NCI-H187 (cell line): ENCODE measurements at places on chromosomes 1 and 21.

- DNase-seq = no peak
Measured at GRCh38 chr1:116806245-116806644, 52.0 kb downstream of the CD2 start.

DNA sequence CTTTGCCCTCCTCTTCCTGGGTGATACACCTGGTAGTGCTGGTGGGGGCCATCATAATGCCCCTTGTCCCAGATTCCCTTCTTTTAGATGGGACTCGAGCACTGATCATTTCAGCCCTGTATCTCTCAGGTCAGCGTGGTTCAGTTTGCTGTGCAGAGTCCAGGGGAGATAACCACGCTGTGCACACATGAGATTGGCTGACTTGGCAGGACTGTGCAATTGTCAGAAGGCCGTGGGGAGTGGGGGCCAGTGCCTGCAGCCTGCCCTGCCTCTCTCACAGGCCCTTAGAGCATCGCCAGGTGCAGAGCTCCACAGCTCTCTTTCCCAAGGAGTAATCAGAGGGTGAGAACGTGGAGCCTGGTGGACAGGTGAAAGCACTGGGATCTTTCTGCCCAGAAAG is 15.2 kb downstream of the EPHX1 start:
- no peak for DNase-seq

- no peak for DNase-seq
Measured at GRCh38 chr1:21875621-21876063, 61.5 kb downstream of the HSPG2 start.

DNA sequence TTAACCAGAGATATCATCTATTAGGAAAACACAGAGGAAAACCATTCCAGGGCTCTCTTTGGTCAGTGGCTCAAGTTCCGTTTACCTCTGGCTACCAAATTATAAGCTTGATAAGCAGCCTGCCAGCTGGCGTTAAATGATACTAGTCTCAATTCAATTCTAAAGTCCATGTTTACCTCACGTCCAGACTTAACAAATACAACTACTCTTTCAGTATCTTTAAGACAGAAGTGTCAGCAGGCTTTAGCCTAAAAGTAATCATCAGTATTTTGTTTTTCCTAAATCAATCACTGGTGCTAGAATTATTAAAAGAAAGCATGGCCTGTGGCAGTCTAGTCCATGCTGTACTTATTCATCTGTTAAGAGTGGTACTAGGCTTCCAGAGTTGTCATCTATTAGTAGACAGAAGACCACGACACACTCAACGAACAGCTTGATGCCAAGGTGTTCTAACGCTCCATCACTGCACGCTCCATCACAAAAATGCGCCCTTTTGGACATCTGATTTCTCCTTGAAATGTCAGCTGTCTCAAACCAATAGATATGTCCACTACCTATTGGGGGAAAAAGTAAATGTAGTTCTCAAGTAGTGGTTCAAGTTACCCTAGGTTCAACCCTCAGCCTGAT is 1.5 kb downstream of the IVNS1ABP start:
- DNase-seq = no peak

GRCh38 chr1:172724232-172724631 is 65.3 kb downstream of the FASLG start:
- no peak for DNase-seq

DNA sequence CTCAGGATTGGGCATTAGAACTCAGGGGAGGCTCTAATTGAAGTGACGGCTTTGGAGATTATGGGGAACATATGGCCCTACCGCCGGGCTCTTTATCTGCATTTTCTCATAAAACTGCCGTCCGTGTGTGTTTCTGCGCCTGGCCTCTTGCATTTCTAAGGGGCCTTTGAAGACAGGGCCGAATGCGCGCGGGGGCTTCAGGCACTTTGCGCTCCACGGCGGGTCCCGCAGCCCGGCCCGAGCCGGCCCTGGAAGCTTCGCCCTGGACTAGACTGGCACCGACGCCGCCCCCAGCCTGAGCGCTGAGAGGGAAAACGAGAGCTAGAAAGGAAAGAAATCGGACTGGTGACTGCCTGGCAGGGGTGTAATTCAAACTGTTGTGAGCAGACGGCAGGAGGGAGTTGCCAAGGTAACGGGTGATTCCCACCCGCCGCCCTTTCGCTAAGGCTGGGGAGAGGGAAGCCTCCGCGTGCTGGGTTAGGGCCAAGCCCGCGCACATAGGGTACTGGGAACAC is 120.7 kb downstream of the LMX1A start:
- no peak for DNase-seq

- no peak for DNase-seq
Measured at GRCh38 chr1:41442697-41443251, 41.7 kb downstream of the EDN2 start.

DNA sequence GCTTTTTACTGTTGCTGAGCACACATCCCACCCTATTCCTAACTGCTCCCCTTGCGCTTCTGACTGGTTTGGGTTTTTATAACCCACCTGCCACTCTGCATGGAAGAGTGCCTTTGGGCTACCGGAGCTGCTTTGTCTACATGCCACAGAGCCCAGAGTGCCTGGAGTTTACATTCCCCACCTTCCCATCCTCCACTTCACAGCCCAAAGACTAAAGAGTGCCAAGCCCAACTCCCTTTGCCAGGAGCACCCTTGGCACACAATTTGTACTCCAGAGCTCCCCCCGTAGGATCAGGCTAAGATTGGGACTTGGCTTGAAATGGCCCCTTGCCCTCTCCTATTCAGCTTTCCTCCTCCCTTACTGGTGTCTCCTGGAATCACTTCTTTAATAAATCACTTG is 63.3 kb downstream of the LHX9 start:
- DNase-seq = no peak

- DNase-seq = no peak
Measured at GRCh38 chr1:80542231-80542630, 1258.5 kb upstream of the ADGRL2 start.

DNA sequence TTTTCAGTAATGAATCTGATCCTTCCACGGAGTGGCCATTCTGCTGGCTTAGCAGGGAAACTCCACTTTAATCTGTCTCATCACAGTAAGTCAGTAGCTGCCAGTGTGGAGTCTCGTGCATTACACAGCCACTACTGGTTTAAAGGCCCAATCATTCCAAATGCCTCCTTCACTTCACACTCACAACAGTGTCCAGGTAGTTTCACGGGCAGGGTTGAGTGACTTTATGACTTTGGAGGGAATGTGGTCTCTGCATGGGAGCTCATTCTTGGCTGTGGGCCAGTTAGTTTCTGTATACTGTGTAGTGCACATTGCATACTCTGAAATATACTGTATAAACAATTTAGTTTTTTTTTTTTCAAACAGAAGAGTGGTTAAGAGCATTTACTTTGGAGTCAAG is 34.6 kb upstream of the C1orf87 start:
- DNase-seq = peak; percentile 12

- DNase-seq = no peak
Measured at GRCh38 chr1:115655306-115655663, 13.5 kb downstream of the VANGL1 start.

GRCh38 chr1:2303016-2303775 is 75.1 kb downstream of the SKI start:
- DNase-seq = no peak

GRCh38 chr1:18960409-18960808 is 3.9 kb upstream of the IFFO2 start:
- no peak for DNase-seq

GRCh38 chr1:66050123-66050522 is 257.4 kb downstream of the PDE4B start:
- DNase-seq = no peak

GRCh38 chr1:211965108-211965805 is 70.1 kb downstream of the INTS7 start:
- DNase-seq = no peak

- DNase-seq = no peak
Measured at GRCh38 chr1:156848461-156849150, 10.3 kb downstream of the INSRR start.

DNA sequence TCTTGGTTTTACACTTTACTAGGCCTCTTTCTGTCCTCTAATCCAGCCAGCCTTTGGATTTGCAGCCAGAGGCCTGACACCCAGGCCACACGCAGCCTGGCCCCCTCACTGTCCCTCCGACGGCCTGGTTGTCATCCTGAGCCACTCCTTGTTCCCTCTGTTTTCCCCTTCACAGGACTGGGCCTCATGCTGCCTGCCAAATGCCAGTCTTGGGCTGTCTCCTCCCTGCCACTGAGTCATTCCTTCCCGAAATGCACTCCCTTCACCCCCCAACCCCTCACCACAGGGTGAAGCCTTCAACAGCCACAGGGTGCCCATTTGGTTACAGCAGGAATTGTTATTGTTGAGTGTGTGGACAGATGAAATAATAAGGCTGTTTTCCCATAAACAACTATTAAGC is 21.3 kb downstream of the ACOT11 start:
- DNase-seq = no peak

GRCh38 chr1:204107892-204108291 is 35.0 kb downstream of the SOX13 start:
- DNase-seq = no peak

- DNase-seq = no peak
Measured at GRCh38 chr1:244957525-244957924, 93.2 kb upstream of the HNRNPU start.

- DNase-seq = no peak
Measured at GRCh38 chr1:57329001-57329527, 94.8 kb downstream of the DAB1 start.

DNA sequence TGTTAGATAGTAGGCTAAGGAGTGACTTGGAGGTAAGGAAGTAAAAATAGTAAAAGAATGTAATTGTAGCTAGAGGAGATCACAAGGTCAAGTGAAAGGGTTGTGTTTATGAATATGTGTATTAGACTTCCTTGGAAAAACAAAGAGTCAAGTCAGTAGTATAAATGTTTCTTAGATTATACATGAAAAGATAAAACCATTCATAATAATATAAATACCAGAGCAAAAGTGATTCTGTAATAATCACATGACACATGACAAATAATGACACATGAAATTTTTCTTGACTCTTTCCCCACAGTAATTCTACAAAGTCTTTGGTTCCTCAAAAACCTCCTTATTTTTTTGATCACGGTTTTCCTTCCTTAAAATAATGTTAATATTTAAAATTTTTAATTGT is 56.4 kb downstream of the IVNS1ABP start:
- no peak for DNase-seq

- DNase-seq = no peak
Measured at GRCh38 chr1:154712166-154712810, 104.3 kb upstream of the ADAR start.

GRCh38 chr1:213094446-213094845 is 43.4 kb downstream of the RPS6KC1 start:
- no peak for DNase-seq

DNA sequence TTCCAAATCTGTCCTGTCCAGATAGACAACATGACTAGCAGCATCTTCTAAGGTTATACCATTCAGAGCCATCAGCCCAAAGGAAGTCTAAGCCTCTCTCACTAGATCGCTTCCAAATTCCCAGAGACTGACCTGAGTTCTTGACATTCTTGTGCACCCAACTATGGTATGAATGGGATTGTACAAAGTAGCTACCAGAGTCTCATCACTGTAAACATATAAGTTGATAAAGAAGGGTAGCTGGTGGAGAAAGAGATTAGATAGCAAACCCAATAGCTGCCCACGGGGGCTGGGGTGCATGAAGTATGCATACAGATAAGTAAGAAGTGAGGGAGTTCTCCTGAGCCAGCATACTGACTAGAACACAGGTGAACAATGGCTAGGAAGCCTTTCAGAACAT is 180.0 kb downstream of the PLPP3 start:
- no peak for DNase-seq

DNA sequence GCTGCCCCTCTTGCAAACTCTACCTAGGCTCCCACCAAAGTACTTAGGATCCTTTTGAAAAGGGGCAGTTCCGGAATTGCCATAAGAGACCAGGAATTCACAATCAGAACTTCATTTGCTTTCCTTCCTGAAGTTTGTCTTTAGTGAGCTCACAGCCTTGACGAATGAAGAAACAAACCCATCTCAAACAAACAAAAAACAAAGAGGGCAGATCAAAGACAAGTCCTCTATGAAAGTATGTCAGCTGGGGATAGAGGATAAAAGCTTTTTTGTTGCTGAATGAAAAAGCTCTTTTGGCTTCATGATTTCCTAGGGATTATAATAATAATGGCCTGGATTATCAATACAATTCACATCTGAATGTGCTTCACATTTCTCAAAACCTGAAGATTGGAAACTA is 357.9 kb upstream of the DUSP10 start:
- no peak for DNase-seq

- DNase-seq = no peak
Measured at GRCh38 chr1:56355422-56355821, 223.9 kb downstream of the PLPP3 start.

DNA sequence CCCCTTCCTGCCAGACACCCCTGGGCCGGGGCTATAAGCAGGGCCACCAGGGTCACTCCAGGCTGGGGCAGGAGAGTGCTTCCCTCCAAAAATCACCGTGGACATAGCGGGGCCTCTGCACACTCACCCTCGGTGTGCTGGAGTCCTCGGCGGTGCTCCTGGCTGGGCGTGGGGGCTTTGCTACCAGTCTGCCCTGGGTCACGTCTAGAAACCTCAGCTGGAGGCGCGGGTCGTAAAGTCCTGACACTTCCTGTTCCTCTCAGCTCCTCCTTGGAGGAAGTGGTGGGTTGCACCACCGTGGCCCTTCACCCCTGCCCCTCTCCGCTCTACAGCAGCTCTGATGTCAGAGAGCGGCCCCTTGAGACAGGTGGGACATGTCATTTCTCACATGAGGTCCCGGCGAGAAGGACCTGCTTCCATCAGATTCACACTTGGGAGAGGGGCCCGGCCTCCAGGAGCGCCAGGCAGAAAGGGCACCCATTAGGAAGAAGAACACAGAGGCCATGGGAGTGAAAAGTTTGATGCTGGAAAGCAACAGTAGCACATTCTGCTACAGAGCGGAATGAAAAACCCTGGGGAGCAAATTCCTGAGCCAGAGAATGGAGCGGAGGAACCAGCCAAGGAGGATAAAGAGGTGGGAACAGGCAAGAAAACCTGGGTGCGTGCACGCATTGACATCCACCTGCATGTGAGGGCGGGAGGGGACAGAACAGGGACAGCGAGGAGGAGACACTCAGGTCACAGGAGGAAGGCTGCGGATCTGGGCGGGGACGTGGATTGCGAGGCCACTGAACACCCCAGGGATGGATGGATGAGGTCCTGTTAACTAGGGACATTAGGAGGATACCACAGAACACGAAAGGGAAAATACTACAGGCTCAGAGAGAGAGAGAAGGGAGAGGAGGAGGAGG is at the start of gene ITGB2:
ITGB2 (minus strand) TSS at position 206 of the 911 bp plus-strand sequence. CDS start 10,117 bp downstream, outside the sequence.
- no peak for DNase-seq

GRCh38 chr1:106722466-106722865 is 334.0 kb upstream of the PRMT6 start:
- DNase-seq = no peak
